Frontal cortex (tissue), 4 donors: ENCODE measurements at places on chromosomes 7 and 10. TPM values are rescaled to one million over a fixed set of nuclear protein-coding genes. Genes with fewer than 3 reads are reported as not detected.
A peak's percentile ranks its signal among the peaks of the same experiment; 100 is the strongest.

GRCh38 chr7:129911790-129912189, 41.0 kb downstream of the UBE2H start:
- DNase-seq: no peak

DNA sequence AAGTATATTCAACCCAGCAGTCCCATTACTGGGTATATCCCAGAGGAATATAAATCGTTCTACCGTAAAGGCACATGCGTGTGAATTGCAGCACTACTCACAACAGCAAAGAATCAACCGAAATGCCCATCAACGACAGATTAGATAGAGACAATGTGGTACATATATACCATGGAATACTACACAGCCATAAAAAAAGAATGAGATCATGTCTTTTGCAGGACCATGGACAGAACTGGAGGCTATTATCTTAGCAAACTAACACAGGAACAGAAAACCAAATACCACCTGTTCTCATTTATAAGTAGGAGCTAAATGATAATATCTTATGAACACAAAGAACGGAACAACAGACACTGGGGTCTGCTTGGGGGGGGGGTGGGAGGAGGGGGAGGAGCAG, 44.3 kb upstream of the KLHL7 start:
- DNase-seq: no peak

DNA sequence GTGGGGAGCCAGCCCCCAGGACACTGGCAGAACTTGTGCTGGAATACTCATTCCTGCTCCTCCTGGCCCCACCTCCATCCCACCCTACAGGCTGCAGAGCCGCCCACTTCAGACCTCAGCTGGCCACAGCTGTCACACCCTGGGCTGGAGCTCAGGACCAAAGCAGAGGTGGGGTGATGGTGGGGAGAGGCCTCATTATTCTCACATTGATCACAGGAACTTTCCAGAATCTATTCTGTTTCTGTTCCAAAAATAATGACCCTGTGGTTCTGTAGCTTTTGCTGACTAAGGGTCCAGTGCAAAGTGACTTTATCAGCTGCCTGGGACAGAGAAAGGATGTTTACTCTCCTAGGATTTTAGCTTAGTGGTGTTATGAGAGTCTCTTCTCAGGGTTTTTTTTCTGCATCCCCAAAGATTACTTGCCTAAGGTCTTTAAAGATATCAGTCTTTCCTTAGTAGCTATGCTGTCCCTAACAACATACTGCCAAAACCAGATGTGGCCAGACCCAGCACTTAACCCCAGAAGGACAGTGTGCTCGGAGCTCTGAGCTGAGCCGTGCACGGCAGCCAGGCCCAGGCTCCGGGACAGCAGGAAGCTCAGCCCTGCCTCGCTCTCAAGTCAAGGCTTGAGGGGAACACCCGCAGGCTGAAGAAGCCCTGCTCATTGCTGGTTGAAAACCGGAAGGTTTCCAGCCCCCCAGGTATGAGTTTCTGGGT, 223.3 kb downstream of the MLLT10 start:
- no peak for DNase-seq

- no peak for DNase-seq
Measured at GRCh38 chr7:17957871-17958270, 17.6 kb upstream of the SNX13 start.

GRCh38 chr7:80816806-80817205, 102.0 kb downstream of the SEMA3C start:
- no peak for DNase-seq

DNA sequence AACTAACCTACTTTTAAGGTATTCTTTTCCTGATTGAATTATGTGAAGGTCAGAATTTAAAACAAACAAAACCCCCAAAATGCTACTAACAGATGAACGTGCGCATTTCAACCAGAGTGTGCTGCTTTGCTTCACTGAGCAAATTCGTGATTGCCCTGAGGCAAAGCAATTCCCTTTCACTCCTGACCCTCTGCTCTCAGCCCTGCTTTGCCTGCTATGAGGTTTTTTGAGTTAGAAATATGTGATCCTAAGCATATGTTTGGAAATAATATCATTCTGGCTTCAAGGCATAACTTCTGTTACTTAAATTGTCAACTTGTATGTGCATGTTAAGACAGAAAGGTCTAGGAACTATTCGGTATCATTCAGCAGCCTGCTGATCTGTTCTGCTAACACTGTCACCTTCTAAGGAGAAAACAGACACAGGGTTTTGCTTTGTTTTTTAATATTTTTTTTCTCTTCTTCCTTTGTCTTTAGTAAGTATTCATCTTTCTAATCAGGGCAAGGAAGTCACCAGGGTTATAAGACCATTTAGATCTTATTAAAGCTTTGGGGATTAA, 124.2 kb downstream of the GNAT3 start:
- no peak for DNase-seq

GRCh38 chr7:117485118-117485620, 5.3 kb downstream of the CFTR start:
- DNase-seq: no peak

DNA sequence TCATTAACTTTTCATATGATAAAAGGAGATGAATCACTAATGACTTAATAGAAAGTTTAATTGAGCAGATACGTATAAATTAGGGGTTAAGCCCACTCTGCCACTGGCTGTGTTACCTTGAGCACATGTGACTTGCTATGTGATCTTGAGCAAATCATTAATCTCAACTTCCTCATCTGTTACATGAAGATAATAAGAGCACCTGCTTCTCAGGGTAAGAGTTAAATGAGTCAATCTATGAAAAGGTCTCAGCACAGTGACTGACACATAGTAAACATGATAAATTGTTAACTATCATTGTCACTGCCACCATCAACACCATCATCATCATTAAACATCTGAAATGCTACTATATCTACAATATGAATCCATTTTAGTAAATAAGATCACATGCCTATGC, 110.8 kb downstream of the TPK1 start:
- DNase-seq: no peak

DNA sequence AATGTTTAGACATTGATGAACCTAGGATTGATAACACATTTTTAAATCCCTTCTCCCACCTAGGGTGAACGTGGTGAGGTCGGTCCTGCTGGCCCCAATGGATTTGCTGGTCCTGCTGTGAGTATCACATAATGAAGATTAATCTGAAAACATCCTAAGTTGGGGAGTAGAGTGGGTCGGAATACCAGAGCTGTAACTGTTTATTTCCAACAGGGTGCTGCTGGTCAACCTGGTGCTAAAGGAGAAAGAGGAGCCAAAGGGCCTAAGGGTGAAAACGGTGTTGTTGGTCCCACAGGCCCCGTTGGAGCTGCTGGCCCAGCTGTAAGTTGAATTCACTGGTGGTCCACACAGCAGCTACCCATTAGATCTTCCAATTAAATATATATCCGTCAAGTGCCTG, 25.6 kb downstream of the COL1A2 start:
- DNase-seq: no peak

GRCh38 chr7:105268511-105269392, 120.0 kb downstream of the SRPK2 start:
- DNase-seq: peak; percentile 52

DNA sequence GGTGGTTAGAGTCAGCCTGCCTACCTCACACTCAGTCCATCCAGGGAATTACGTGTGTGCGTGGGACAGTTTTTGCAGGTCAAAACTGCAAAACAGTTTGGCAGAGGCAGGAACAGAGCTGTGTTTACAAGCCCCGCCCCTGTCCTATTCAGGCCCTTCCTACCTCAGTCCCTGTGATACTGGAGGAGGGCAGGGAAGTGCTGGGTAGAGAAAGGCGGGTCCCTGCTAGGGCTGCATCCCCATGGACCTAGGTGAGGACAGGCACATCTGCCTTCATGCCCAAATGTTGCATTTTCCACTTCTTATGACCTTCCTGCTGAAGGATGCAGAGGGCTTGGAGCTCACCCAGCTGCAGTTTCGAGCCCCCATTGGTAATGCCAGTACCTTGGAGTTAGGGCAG, 25.1 kb downstream of the SBDS start:
- no peak for DNase-seq

GRCh38 chr7:51569581-51569980, 253.0 kb upstream of the COBL start:
- DNase-seq: no peak

DNA sequence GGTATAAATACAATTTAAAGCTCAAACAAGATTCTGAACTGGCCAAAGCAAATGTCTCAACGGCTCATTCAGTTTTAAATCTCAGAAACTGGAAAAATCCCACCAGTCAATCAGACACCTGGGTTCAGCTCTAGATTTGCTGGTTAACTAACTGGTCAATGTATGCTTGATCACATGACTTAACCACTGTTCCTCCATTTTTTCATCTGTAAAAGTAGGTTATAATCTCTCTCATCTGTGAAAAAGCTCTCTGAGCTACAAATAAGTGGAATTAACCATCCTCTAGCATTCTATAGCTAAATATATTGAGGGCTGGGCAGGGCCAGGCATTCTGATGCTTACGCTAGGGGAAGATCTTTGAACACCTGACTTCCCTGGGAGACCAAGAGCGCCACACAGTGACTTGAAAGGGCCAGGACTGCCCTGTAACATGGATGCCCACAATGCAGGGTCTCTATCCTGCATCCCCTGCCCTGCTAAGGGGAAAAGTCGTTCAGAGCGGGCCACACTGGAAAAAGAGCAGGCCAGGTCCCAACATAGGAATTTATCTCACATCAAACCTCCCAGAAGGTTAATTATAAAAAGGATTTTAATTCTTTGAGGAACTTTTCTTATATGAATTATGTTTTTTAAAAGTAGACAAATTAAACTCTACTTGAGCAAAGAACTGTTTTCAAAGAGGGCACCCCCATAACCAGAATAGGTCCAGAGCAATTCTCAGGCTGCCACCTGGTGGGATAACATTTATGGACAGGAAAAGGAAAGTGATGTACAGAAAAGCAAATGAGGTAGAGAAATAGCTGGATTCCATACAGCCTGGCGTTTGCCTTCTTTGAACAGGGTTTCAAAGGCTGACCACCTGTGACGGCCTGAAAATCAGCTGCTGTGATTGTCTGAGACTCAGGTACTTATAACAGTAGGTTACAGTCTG, 1.8 kb downstream of the RP9 start:
- no peak for DNase-seq

DNA sequence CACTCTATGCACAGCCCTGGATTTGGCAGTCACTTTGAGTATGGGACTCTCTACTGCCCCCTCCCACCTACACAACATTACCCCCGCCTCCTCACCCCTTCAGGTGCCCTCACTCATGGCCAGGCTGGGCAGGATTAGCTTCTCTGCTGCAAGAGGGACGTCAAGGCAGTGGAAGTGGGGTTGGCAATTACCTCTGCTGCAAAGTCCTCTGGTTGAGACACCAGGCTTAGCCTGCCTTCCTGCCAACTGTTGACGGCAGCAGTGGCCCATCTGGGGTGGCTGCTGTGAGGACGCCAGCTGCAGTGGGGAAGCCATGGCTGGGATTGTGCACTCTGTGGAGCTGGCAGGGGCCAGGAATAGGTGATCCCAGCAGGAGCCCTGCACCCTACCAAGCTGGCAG, 26.7 kb downstream of the SVIL start:
- no peak for DNase-seq

DNA sequence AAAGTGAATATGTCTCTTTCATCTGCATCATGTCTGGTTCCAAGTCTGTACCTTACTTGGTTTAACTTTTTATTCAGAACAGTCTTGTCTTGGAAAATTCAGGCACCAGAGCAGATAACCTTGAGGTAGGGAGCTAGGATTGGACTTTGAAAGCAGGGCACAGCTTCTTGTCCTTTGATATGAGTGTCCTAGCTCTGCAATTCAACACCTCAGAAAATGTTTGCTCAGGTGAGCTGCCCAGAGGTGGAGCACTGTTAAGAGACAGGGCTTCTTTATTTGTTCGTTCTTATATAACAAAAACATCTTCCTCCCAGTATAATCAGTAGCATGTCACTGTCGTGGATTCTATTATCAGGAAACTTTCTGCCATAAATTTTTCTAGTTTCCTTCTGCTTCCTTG, 118.3 kb downstream of the LRRC4 start:
- no peak for DNase-seq

- no peak for DNase-seq
Measured at GRCh38 chr10:88555190-88555908, 27.8 kb downstream of the RNLS start.

GRCh38 chr10:63522277-63522687, 1.1 kb downstream of the REEP3 start:
- no peak for DNase-seq

GRCh38 chr7:105261689-105262088, 127.0 kb downstream of the SRPK2 start:
- no peak for DNase-seq

DNA sequence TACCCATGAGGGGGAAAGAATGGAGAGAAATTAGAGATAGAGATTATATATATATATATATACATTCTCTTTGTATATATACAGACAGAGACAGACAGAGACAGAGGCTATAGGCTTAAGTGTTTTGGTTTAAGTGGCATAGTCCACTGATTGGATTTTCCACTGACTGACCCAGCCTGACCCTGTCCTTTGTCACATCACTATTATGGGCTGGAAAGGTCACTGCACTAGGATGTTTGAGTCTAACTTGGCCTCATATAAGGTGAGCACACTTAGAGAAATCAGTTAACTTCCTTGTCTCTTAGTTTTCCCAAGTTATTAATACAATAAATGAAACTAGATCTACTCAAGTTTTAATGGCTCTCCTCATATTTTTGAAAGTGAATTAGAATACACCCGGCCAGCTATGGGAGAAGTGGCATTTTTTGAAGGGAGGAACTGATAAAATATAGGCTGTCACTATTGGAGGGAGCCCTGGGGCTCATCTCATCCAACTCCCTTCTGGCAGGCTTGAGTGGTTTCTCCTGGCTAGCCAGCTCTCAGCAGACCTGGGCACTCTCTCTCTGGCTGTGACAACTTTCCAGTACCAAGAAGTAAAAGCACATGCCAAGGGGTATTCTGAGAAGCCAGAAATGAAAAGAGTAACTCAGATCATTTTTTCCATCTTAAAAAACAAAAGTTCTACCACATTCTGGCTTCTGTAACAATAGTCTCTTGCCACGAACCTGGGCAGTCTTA, 455.6 kb upstream of the ANKRD30A start:
- DNase-seq: no peak

DNA sequence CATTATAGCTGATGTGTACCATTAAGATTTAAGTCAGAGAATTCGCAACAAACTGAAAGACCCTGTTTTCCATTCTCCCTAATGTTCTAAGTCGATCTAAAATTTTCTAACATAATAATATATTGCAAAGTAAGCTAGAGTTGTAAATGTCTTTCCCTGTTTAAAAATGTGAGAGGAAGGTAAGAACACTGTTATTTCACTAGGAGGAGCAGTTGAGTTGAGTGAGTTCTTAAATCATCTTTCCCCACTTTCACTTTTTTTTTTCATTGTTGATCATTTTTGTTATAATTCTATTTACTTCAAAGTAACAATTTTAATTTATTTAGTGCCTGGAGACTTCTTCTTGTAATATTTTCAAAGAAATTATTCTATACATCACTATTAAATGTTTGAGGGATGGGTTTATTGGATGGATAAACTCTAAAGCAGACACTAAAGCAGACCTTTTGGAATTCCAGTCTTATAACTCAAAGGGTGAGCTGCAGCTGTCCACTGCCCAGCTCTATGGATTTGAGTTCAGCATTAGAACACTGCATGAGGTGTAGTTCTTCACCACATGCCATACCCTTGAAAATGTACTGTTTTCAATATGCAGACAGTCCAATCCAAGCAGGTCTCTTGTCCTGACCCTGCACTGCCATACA, 181.3 kb upstream of the FZD1 start:
- DNase-seq: no peak

Gene SPOCK2
- 26.9 TPM for total RNA-seq

Gene ATG9B
- 2.4 TPM for total RNA-seq

Gene TMEM184A
- total RNA-seq: not detected

Gene RARRES2
- 6.9 TPM for total RNA-seq

Gene STEAP1
- total RNA-seq: 0.82 TPM

Gene GJD4
- not detected for total RNA-seq

Gene CABCOCO1
- 4.9 TPM for total RNA-seq

Gene MYO3A
- 4.1 TPM for total RNA-seq

Gene SEMA3E
- total RNA-seq: 28.1 TPM

Gene TUBB8
- not detected for total RNA-seq

Gene NEUROD6
- total RNA-seq: 653 TPM
